NCI-H774 (cell line): ENCODE measurements at places on chromosomes 1 and 21.

- DNase-seq: peak; percentile 37
Measured at GRCh38 chr1:11893907-11894251, 32.3 kb downstream of the KIAA2013 start.

DNA sequence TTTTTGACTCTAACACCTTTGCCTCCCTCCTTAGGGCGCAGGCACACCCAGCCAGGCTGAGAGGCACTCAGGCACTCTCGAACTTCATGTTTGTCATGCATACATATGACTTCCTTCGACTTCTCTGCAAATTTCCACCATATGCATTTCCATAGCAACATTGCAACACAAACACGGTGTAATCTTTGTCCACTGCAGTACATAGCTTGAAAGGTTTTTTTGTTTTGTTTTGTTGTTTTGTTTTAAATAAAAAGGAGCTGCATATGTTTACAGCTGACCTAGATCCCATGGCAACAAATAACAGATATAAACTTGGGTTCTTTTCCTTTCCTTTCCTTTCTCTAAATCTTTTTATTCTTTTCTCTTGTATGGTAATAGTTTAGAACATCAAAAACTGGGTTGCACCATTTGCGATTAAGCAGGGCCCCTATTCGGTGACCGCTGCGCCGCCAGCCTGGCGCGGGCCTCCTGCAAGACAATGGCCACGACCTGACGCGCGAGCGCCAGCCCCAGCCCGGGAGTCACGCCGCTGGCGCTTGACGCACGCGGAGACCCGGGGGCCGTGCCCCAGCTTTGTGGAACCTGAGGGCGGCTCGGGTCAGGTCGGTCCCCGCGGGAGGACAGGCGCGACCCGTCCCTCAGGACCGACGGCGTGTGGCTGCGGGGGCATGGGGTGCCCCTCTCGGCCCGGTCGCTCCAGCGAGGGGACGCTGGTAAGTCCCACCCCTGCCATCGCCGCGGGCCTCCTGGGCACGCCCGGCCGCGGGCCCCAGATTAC is 35.2 kb downstream of the CCN1 start:
- DNase-seq: no peak

DNA sequence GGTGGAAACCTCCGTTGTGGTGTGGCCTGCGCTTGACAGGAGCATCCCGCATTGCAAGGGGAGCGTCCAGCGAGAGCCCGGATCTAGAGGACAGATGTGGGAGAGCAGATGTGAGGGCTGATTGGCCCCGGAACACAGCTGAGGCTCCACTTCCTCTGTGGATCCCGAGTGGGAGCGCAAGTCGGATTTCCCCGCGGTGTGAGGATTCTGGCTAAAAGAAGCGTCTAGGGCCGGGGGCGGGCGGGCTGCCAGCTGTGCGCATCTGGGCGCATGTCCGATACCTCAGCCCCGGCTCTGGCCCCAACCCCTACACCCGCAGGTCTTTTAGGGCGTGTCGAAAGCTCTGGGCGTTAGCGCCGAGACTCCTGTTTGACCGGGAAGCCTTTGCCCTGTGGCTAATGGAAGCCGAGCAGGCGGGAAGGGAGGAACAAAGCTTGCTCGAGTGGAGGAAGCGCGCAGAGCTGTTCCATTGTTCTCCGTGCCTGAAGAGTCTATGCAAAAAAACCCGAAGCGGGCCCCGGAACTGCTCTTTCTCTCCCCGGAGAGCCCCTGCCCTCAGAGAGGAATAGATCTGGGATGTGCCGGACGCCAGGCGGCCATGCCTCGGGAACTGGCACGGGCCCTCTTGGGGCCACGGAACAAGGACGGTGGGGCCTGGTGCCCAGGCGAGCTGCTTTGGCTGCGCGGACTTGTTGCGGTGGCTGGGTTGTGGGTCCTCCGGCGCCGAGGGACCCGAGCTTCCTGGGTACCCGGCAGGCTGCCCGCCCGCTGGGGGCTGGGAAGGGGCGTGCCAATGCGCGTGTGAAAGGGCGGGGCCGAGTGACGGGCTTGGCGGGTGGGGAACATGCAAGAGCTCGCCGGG is 111.1 kb downstream of the NAV1 start:
- peak; percentile 84 for DNase-seq

- no peak for DNase-seq
Measured at GRCh38 chr1:154326546-154327465, 1.5 kb downstream of the ATP8B2 start.

DNA sequence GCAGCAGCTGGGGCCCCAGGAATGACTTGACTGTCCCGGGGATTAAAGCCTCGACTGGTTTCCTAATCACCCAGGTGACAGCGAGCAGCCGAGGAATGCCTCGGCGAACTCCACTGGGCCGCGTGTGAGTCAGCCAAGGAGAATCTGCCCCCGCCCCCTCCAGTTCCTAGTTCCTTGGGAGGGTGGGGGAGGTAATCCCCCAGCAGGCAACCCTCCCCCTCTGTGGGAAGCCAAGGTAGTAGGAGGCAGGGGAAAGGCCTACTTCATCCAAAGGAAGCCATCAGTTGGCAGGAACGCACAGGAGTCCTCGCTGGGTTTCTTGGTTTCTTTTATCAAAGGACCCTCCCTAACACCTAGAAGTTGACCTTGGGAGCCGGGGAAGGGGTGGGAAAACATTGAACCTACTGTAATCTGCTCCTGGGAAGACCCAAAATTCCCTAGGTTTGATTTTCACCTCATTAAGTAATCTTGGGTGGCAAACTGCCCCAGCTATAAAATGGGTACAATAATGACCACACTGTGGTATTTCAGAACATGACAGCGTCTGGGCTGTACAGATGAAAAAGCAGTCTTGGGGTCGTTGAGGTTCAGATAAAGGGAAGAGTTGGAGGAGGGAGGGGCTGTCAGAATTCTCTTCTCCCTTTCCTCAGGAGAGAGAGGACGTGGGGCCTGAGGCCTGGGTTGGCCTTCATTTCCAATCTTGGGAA is 1.4 kb downstream of the TENT5B start:
- no peak for DNase-seq

- no peak for DNase-seq
Measured at GRCh38 chr21:18801468-18801867, 397.9 kb upstream of the TMPRSS15 start.

- no peak for DNase-seq
Measured at GRCh38 chr1:228072658-228073043, 9.9 kb upstream of the ARF1 start.

DNA sequence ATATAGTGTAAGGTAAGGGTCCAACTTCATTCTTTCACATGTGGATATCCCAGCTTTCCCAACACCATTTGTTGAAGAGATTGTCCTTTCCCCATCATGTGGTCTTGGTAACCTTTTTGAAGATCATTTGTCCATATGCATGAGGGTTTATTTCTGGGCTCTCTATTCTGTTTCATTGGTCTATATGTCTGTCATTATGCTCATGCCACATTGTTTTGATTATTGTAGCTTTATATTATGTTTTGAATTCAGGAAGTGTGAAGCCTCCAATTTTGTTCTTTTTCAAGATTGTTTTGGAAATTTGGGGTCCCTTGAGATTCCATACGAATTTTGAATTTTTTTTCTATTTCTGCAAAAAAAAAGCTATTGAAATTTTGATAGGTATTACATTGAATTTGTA is 15.2 kb upstream of the RCSD1 start:
- no peak for DNase-seq

DNA sequence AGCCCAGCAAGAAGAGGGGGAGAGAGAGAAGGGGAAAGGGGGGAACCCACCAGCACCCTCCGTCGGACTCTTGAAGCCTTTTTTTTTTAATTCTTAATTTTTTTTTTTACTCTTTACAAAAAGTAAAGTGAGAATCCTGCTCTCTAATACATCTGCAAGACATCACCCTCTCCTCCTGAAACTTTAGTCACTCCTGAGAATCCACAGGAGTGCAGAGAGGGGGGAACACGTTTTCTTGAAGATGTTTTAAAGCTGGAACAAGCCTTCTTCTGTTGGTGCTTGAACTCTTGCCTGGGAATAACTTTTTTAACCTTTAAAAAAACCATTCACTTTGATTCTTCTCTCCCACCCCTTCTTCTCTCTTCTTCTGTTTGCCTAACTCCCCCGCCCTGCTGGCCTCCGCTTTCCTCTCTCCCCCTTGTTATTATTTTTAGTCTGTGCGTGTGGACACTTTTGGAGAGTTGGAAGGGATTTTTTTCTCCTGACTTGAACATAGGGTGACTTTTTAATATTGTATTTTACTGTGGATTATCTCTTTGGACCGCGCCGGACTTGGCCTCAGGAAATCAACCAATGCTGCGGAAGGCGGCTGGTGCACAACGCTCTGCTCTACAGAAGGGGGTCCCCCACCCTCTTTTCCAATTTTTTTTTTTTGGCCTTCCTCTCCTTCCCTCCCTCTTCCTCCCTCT is 383 bp upstream of the PRRX1 start:
- DNase-seq: no peak

- no peak for DNase-seq
Measured at GRCh38 chr1:31069392-31069791, 3.9 kb upstream of the PUM1 start.

GRCh38 chr1:241323514-241324195 is 33.4 kb downstream of the RGS7 start:
- no peak for DNase-seq

DNA sequence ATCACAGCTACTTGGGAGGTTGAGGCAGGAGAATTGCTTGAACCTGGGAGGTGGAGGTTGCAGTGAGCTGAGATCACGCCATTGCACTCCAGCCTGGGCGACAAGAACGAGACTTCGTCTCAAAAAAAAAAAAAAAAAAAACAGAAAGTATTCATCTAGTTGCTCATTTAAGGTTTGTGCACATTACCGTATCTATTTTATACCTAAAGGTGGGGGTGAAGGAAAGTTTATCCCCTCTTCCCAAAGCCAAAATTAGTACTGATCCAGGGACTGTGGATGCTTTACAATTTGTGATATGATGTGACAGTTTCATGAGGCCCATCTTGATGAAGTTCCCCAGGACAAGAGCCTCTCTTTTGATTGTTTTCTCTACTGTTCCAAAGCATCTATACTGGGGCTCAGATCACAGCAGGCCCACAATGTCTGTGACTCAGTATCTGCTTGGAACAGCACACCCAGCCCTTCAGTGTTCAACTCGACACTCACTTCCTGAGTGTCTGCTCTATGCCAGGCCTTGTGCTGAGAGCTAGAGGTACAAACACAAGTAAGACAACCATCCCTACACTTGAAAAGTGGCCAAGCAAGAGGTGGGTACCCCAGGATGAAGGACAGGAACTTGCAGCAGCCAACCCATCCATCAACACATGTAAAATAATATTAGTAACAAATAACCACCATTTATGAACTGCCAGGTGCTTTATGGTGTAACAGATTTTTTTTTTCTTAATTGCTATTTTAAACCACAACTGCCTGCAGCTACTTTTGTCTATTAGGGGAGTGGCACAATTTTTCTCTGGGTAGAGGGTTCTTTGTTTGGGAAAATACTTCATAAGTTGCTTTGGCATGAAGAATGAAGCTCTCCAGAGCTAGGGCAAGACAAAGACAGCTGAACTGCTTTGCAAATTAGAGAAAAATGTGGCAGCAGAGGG is 29.0 kb upstream of the KHDRBS1 start:
- DNase-seq: no peak

DNA sequence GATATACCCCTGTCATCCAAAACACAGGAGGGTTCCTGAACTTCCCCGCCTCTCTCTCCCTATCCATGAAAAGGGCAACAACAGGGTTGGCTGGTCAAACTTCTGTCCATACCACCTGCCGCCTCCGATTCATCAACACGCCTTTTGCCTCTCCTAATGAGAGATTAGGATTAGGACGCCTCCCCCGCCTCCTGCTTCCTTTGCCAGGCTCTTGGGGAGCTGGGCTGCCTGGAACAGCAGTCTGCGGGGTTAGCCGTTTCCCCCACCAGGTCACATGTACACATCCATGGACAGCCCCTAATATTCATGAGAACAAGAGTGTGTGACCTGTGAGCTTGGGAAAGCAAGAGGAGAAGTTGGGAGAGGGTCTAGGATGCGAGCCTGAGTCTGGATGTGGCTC is 2.3 kb upstream of the OPTC start:
- DNase-seq: no peak

- no peak for DNase-seq
Measured at GRCh38 chr1:171913385-171913784, 72.1 kb downstream of the DNM3 start.

DNA sequence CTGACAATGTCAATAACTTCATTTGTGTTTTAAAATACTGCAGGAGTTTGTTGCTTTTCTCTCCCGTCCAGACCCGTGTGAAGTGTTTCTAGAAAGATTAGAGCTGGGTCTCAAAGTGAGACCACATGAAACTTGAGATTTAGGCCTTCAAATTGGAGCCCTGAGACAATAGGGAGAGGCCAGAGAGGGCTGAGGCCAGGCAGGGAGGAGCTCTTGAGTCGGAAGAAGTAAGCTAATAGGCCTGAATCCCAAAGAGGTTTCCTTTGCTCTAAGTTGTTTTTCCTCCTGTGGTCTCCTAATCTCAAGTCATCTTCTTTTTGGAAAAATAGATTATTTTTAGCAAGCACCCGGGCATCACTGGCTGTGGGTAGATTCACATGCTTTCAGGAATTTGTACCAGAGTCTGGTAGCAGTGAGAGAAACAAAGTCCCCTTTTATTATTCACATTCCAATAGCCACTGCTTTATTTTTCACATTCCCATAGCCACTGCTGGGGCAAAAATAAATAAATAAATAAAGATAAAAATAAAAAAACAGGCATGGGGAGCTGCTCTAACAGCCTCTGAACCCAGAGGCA is 25.6 kb downstream of the CD244 start:
- no peak for DNase-seq

DNA sequence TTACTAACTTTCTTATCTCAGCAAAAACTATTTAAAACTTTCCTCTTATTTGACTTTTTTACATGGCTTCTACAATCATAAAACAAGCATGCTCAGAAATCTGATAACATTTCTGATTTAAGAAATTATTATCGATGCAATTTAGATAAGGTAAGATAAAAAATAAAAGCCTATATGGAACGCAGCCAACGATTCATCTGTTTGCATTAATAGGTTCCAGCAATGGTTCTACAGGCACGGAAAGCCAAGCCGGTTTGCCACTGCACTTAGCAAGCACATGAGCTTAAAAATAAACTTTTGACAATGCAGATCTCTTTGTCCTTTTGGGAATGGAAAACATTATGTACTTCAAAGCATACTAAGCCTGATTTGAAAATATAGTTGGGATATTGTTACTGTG is 77.5 kb upstream of the KCNK2 start:
- no peak for DNase-seq

- DNase-seq: no peak
Measured at GRCh38 chr1:116067566-116067890, 43.7 kb upstream of the MAB21L3 start.

DNA sequence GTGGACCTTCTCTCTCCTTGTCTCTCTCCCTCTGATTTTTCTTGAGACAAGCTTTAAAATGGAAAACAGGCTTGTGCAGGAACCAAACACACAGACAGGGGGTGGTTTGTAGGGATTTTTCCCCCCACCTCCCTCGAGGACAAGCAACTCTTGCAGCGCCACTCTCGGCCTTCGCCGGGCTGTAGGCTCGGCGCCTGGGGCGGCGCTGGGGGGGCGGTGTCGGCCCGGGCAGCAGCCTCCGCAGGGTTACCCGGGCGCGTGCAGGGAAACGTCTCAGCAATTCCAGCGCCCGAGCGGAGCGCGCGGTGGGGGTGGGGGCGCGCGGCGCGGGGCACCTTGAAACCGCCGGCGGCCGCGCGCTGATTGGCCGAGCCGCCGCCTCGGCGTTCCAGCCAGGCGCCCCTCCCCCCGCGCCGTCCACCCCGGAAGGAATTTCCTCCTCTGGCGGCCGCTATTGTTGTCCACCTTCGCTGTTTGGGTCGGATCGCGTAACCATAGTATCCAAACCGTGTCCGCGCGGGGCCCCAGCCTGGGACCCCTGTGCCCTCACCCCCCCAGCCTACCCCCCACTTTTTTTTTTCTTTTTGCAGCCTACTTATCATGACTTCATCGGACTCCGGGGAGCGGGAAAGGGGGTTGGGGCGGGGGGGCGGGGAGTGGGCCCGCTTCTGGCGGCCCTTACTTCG is 59.8 kb upstream of the ACOT11 start:
- peak; percentile 96 for DNase-seq
